NCI-H1930 (cell line): ENCODE measurements at places on chromosomes 4 and X.

DNA sequence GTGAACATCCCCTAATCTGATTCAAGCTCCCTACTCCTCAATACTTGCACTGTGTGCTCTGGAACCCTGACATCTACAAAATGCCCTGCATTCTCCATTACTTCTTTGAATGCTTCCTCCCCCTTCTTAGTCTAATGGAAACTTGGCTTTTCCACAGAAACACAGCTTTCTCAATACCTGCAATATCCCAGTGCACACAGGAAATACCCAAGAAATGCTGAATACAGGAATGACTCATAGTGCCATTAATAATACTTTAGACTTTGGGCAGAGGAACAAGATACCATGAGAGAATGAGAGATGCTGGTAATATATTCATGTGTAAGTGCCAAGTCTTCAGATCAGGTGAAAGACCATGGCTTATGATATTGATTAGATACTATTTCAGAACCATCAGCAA, 5.6 kb downstream of the QRFPR start:
- no peak for DNase-seq

DNA sequence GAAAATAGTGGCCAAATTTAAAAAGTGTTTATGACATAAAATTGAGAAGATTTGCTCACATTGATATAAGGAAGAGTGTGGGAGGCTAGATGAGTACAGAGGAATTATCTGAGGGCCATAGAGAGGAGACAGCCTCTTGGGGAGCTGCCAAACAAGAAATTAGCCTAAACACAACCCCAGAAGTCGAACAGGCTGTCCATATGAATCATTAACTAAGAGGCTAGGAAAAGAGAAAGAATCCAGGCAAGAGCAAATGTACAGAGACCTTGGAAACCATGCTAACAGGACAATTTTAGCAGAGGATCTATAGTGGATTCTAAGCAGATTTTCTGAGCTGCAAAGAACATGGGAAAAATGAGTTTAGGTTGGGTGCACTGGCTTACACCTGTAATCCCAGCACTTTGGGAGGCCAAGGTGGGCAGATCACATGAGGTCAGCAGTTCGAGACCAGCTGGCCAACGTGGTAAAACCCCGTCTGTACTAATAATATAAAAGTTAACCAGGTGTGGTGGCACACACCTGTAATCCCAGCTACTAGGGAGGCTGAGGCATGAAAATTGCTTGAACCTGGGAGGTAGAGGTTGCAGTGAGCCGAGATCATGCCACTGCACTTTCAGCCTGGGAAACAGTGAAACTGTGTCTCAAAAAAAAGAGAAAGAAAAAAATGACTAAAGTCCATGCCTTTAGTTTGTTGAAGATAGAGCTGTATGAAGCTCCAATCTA, 76.1 kb downstream of the NWD2 start:
- no peak for DNase-seq

GRCh38 chr4:76226418-76226817, 12.8 kb upstream of the SCARB2 start:
- DNase-seq = no peak

DNA sequence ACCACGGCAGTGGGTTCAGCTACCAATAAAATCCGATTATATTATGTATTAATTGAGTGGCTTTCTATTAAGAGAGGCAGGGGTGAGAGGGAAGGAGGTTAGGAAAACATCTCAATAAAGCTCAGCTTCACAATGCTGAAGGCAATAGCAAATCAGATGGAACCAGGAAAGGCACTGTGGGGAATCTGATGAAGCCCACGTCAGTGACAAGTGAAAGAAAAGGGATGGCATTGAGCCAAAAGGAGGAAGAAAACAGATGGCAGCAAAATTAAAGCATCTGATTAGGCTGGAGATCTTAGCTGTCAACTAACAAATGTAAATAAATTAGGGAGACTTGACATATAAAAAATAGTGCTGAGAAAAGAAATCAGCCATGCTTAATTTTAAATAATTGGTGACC, 180.9 kb downstream of the RASL11B start:
- no peak for DNase-seq

DNA sequence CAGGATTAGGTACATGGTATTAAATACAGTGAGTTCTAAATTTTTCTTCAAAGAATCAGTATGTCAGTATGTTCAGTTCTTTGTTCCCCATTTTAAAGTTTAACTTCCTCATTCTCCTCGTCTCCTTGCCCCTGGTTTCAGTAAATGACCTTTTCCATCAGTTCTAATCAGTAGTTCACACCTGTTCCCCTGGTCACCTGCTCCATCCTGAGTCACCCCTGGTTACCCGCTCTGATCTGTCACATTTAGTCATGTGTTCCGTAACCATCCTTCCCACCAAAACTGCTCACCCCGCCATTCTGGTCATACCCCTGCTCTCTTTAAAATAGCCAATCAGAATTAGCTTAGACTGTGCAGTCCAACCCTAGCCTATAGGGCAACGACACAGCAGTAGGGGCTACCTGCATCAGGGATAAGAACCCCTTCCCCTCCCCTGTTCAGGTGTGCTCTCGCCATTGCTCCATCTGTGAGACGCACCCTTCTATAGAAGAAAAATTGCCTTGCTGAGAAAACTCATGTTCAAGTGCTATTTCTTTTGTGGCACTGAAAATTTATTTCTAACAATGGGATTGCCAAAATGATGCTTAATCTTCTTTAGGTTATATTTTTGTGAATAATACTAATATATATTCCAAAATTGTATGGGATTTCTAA, 181.3 kb downstream of the OR13H1 start:
- no peak for DNase-seq

DNA sequence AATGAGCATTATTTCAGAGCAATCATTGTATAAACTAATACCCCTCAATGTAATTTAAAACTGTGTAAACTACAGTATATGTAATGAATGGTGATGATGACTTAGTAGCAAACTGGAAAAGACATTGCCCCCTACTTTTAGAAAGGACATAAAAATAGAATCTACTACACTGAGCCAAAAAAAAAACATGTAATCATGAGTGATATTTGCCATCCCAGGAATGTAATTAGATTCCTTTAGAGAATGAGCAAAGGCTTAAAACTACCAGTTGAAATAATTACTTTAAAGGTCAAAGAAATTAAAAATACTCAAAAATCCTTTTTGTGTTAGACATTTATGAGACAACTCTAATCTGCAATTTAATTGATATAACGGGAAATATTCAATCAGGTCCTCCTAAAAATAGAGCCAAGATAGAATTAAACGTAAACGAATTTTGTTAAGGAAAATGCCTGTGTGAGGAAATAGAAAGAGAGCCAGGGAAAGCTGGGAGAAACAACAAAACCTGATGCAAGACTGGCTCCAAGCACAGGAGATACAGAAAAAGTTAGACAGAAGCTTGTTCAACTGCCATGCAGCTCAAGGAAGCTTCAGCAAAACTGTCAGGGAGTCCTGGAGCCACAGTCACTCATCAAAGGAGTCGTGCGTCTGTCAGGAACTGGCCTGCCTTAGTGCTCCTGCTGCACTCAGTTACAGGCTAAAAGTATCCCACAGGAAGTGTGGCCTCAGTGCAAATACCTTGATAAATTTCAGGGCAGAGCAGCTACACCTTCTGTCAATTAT, 655.7 kb upstream of the INTU start:
- no peak for DNase-seq
